LoVo (cell line): ENCODE measurements at places on chromosomes 12 and 14.

DNA sequence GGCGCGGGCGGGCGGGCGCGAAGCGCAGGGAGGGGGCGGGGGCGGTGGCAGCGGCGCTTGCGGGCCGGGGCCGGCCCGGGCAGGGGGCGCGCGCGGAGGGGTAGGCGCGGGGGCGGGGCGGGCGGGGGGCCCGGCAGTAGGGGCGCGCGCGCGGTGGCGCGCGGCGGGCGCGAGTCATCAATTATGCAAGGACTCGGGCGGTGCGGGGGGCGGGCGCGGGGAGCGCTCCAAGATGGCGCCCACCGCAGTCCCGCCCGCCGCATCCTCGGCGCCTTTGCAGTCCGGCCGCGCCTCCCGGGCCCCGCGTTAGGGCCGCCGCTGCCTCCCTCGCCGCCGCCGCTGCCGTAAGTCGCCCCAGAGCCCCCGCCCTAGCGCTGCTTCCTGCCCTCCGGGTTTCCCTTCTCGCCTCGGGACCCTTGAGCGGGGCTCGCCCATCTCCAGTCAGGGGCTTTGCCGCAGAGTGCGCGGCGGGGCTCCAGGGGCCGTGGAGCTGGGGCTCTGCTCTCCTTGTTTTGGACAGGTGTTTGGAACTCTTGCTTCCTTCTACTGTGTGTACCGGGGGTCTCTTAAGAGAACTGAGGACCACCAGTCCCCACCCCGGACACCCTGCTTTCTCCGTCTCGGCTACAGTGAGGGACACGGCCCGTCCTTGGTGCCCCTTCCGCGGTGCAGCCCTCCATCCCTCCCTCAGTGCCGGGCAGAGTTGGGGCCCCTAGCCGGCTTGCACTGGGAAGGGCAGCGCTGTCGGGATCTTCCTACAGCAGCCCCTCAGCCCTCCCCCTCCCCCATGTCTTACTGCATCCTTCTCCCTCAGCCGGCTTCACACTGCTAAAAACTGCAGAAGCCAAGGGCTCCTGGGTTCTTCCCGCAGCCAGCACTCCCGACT lies at the start of gene SCN8A:
Gene SCN8A, plus strand, starts transcription at position 218 of the 886 bp plus-strand sequence. CDS start 71,585 bp downstream, outside the sequence.
- peak; percentile 71 for DNase-seq

- no peak for DNase-seq
These were observed 5.4 kb downstream of the SOX5 start for GRCh38 chr12:23944067-23944466.

- peak; percentile 70 for DNase-seq
These were observed 17.1 kb upstream of the YBX3 start for GRCh38 chr12:10740182-10740581.

DNA sequence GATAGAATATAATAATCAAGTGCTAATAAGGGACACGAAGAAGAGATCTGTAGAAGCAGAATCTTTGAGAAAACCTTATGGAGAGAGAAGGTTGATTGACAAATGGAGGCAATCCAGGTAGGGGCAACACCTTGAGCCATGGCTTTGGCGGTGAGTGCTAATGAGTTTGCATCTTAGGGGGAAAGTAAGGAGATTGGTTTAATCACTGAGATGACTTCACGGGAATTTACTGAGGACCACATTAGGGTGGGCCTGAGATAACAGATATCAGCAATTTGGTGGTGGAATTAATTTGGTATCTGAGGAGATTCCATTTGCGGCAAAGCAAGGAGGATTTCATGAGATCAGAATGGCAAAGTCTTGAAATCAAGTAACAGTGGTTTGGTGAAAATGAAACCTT lies 1.8 kb upstream of the LARP4 start:
- DNase-seq = no peak

- DNase-seq = peak; percentile 42
These were observed 91.8 kb downstream of the RGS6 start for GRCh38 chr14:72024043-72024407.

GRCh38 chr14:104421401-104421821 lies 158.2 kb upstream of the C14orf180 start:
- DNase-seq = no peak

- no peak for DNase-seq
These were observed 28.7 kb downstream of the PPP2R5C start for GRCh38 chr14:101790232-101790631.

GRCh38 chr12:45415393-45415817 lies 199.5 kb downstream of the ANO6 start:
- peak; percentile 46 for DNase-seq

DNA sequence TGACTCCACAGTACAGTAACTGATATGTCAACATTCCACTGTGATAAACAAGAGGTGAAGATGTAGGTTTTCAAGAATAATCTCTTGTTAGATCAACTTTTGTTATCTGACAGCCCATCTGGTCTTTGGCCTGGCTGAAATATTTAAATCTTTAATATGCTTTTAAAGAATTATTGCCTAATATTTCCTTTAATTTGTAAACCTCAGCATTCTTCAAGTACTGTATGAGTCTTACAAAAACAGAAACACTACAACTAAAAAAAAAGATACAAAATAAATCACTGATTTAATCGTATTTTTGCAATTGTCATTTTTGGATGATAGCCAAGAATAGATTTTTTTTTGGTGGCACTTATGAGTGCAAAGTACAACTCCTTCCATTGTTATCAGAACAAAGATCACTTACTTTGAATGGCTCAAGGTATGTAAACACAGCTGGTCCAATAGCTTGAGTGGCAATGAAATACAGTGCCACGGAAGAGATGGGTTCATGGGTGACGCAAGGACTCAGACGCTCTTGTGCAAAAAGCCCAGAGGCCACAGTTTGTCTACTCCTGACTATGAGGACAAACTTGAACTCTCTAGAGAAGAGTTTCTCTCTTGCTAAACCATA lies 109.5 kb downstream of the PAX9 start:
- DNase-seq = no peak

DNA sequence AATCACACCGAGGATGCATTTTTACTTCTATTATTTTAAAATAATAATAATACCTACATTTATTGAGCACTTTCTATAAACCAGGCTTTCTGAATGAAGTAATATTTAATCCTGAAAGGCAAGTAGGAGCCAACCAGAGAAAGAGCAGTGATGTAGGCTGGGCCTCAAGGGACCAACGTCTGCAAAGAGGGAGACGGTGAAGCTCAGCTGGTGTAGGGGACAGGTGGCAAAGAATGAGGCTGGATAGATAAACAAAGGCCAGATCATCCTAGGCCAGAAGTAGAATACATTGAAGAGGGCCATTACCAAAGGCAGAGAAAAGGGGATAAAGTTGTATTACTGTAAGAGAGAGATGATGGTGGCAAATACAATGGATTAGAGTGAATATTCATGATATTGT lies 810 bp upstream of the TMBIM4 start:
- DNase-seq = no peak

DNA sequence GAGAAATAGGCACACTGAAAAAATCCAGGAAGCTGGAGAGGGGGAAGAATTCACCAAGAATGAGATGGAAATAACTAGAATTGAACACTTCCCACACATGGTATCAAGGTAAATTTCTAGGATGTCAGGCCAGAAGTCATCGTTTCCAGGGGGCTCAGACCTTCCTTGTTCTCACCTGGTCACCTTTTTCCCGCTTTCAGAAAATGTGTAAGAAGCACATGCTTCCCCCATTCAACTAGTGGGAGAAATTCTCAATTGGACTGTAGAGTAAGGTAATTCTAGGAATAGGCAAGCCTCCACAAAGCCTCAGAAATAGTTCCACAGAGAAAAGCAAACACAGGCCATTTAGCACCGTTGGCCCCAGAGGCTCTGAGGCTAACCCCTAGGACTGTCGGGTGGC lies 2.8 kb upstream of the PTMS start:
- DNase-seq = no peak

DNA sequence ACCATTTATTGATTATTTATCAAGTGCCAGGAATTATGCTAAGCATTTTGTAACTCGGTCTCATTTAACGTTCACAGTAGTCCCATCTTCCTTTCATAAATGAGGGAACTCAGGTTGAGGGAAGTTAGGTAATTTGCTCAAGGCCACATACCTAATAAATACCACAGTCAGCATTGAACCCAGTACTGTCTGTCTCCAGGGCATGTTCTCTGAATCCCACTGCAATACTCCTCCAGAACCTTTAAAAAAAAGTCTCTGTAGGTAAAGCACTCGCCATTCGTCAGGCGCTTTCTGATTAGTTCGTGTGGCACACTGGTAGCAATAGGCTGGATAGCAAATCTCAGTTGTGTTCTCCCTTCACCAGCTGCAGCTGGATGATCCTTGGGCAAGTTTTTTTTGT lies 14.3 kb downstream of the SLC17A8 start:
- DNase-seq = no peak

DNA sequence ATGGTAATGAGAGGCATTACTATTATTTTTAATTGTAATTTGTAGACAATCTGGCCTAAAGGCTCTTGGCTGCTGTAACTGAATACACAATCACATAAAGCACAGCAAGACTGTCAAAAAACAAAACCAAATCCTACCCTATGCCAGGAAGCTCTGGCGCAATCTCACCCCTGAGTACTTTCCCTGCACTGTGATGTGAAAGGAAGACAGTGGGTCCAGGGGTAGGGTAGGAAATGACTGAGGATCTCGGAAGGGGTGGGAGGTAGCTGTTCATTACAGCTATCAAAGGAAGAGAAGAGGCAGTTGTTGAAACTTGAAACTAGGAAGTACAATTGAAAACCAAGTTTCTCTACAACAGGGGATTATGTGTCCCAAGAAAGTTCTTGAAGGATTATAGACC lies 202.8 kb downstream of the ANO2 start:
- DNase-seq = no peak

DNA sequence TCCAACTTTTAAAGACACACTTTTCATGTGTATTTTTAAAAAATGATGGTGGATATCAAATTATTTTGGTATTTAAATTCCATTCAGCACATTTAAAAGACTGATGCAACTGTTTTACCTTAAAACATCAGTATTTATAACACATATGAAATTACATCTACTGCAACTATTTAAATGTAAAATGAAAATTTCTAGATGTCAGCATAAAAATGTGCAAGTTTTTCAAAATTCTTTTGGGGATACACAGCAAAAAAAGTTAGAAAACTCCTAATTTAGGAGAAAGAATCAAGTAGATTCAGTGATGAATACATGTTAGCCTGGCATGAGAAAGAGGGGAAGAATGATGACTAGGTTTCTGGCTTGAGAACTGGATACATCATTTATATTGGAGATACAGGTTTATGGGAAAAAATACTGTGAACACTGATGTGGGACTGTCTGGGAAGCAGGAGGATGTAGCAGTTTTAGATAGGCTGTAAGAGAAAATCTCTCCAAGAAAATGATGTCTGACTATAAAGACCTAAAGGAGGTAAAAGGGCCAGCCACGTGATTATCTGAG lies 9.2 kb downstream of the SOS2 start:
- DNase-seq = no peak

- no peak for DNase-seq
These were observed 381.1 kb downstream of the FLRT2 start for GRCh38 chr14:85911044-85911443.

DNA sequence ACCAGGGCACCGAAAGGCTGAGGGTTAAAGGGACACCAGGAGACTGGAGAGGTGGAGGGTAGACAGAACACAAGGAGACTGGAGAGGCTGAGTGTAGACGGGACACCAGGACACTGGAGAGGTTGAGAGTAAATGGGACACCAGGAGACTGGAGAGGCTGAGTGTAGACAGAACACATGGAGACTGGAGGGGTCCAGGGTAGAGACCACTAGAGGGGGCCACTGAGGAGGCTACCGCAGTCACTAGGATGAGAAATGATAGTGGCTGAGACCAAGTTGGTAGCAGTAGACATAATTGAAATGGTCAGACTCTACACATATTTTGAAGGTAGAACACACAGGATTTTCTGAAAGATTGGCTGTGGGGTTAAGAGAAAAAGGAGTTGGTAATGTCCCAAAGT lies 68.2 kb downstream of the PAH start:
- DNase-seq = no peak
